ENCODE measurements at places on chromosomes 1 and 21.
A peak's percentile ranks its signal among the peaks of the same experiment; 100 is the strongest.

DNA sequence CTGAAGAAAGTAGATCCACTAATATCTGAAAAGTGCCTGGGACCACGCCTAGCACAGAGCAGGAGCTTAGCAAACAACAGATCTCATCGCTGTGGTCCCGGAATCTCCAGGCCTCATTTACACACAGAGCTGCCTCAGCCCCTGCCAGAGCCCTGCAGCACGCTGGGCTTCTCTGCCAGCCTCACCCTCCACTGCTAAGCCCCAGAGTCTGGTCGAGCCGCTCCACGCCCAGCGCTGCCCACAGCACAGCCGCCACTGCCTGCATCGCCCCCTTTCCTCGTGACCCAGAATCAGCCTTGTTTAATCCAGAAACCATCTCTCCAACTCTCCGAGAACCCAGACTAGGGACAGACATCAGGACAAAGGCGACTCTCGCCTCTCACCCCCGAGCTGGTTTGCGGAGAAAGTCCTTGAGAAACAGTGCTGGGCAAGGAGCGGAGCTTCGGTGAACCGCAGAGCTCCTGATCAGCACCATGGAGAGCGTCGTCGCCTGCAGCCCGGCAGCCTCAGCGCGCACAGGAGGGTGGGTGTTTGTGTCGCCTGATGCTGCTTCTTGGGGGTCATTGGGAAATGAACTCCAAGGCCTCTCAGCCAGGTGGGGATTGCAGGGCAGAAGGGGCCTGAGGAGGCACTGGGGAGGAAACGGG lies 145.1 kb downstream of the NPHP4 start:
- no peak for DNase-seq

DNA sequence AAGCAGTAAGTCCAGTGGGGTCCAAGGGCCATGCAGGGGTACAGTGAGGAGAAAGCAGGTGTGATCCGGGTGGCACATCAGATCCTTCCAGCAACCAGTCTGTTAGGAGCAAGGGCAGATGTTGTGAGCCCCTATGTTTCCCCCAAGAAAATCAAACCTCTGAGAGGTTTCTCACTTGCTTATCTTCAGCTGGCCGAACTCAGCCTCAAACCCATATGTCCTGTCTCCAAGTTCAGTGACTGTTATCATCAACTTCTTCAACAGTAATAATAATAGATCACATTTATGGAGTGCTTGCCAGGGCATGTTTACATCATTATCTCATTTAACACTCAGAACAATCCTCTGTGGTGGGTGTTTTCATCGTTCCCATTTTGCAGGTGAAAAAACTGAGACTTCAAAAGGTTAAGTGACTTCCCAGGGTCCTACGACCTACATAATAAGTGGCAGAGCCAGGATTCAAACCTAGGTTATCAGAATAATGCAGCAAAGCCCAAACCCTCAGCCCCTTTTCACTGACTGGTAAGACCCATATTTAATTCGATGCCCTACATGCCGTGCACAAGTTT lies 3.3 kb downstream of the CAPN2 start:
- DNase-seq, result no peak

GRCh38 chr1:106952776-106953175 lies 103.7 kb upstream of the PRMT6 start:
- no peak for DNase-seq

GRCh38 chr1:185720633-185721272 lies 13.4 kb upstream of the HMCN1 start:
- DNase-seq, result no peak

DNA sequence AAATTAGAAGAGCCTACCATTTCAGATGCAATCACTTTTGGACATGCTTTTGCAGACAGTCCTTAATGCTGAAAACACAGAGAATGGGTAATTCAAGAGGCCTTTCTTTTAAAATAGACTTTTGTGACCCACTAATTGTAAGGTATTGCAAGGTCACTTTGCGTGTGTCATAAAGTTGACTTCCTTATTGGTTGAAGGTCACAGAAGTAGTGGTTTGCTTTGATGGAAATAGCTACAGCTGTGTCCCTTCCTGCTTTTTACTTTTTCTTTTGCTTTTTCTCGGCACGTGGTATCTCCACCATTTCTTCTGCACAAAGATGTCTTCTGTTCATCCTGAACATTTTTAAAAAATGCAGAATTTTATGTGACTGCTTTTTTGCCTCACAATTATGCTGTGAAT lies 146.8 kb downstream of the DYRK1A start:
- no peak for DNase-seq

- DNase-seq, result no peak
Measured at GRCh38 chr1:34199927-34200326, 23.2 kb downstream of the C1orf94 start.

GRCh38 chr1:27428316-27429028 lies 36.0 kb downstream of the GPR3 start:
- peak; percentile 32 for DNase-seq

DNA sequence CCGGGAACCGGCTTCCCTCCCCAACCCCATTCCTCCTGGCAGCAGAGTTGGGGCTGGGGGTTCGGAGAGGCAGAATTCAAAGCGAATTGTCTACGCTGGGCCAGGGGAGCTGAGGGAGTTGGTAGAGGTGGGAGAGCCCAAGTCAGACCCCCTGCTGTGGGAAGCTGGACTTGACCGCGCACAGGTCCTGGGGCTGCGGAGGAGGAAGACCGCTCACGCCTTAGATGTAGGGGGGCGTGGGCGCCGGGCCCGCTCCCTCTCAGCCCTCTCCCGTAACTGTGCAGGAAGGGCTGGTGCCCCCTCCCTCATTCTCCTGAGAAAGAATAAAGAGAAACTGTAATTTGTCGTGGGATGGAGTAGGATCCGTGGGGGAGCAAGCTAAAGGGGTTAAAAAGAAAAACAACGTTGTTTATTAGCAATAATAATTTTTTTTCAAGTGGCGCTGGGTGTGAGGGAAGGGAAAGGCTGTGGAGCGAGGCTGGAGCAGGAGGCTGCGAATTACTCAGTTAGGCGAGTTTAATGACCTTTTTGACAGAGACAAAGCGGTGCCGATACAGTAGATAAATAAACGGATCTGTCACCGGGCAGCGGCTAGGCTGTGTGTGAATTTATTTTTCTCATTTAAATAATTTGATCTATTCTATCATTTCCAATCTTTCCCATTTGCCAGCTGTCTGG lies 838 bp upstream of the GRIK3 start:
- no peak for DNase-seq

DNA sequence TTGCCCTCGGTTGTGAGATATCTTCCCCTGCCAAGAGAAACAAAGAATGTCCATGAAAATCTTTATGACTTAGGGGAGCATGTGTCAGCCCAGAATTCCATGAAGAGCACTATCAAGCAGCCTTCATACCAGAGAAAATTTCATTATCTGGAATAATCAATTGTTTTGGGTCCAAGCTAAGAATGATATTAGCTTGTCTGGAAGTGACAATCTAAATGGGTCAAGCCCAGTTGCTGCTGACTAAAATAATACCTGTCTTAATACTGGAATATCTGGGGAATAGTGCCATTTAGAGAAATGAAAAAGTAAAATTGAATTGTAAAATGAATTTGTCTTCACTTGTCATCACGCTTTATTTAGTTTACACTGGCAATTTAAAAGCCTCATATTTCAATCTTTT lies 407.4 kb downstream of the PLA2G4A start:
- no peak for DNase-seq

DNA sequence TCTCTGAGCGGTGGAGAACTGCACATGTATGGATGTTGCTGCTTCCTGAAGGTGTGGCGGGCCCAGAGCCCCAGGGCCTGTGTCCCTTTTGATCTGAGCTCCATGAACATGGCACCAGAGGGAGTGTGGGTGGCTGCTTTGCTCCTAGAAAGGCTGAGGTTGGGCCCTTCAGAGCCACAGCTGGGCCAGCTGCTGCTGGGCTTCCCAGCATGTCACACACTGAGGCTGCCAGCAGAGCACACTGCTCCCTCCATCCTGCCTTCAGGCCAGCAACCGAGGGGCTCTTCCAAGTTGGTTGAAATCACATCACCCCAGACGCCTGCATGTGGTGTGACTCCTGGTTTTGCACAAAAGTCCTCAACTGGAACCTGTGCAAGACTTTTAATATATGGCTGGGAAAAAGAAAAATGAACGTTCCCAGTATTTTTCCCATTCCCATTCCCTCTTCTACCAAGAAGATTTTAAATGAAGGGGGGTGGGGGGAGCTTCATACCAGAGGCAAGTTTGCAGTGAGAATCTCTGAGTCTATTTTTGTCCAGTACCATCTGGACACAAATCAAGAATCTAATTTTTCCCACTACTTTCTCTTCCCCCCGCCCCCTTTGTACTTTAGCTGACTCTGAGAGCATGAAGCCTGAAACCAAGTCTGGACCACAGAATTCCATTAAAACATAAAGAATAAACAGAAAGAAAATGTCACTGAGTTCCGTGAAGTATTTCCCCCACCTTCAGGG lies 26.2 kb upstream of the NGF start:
- no peak for DNase-seq

- no peak for DNase-seq
Measured at GRCh38 chr1:3368711-3369445, 85.6 kb upstream of the ARHGEF16 start.

DNA sequence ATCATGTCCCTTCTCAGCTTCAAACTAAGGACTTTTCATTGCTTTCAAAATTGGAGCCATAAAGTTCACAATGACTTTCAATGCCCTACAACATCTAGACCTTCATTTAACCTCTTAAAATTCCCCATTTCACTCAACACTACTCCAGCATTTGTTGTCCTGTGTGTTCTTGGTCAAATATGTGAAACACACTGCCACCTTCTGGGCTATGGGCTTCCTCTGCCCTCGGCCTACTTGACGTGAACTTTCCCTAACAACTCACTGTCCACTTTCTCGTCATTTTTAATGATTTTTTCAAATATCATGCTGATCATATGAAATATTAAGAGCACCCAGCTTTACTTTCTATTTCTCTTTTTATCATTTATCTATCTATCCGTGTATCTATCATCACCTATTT lies 2018.4 kb downstream of the NCAM2 start:
- no peak for DNase-seq

- DNase-seq, result no peak
Measured at GRCh38 chr1:107124694-107125093, 16.1 kb upstream of the NTNG1 start.

DNA sequence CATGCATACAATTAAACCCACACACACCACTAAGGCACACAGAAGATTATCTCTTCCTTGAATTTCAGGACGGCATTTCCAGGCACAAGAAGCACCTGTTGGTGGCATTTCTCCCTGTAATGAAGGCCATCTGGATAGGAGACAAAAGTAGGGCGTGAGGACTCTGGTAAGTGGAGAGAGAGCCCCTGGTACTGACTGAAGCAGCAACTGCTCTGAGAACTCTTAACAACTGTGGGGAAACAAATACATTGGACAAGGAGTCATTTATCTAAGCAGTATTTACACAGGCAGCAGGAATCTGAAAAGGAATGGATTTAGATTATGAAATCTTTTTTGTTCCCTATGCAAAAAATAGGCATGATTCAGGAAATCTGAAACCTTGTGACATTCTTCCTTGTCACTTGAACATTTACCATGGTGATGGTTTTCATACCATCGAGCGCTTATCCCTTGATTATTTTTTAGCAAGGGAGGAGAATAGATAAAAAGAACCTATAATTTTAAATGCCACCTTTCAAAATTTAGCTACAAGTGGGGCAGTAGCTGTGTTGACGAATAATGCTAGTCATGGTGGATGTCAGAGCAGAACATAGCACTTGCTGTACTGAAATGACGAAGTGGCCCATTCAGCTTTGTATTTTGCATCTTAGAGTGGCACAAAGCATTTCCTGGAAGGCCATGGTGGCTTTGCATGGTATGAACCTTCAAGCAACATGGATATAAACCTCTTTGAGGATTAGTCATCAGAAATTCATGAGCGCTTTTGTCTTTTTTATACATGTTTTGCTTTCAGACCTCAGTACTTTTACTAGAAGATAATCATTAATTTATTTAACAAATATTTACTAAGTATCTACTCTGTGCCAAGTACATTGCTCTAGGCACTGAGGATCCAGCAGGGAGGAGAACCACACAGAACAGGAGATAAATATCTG lies 362.0 kb downstream of the ADGRL2 start:
- DNase-seq, result no peak

GRCh38 chr1:222284466-222284865 lies 263.4 kb downstream of the HHIPL2 start:
- DNase-seq, result no peak

- DNase-seq, result no peak
Measured at GRCh38 chr1:191839891-191840290, 318.4 kb upstream of the RGS18 start.

- DNase-seq, result peak; percentile 53
Measured at GRCh38 chr1:16013220-16013907, 4.5 kb downstream of the HSPB7 start.

DNA sequence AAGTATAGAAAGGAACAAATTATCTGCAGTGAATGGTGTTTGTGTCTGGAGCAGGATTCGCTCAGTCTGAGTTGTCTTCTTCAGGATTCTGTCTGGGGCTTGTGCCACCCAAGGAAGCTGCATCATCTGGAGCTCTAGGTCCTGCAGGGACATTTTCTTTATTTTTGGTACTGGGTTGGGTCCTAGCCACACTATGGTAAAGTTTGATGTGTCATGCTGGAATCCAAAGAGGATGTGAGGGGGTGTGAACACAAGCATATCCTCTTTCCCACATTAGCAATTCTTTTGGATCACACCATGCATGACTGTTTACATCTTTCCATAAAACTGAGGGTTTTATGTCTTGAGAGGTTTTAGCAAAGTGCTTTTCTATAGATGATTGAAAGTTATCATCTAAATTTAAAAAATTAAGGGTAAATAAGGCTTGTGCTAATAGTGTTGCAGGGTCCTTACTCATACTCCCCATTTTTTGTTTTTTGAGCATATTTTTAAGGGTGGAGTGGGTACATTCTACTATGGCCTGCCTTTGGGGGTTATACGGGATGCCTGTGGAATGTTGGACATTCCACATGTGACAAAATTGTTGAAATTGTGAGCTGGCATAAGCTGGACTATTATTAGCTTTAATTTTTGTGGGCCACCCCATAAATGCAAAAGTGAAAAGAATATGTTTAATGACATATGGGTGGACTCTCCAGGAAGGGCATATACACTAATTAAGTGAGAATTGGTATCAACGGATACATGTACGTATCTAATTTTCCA lies 152.0 kb upstream of the HMCN1 start:
- DNase-seq, result no peak

DNA sequence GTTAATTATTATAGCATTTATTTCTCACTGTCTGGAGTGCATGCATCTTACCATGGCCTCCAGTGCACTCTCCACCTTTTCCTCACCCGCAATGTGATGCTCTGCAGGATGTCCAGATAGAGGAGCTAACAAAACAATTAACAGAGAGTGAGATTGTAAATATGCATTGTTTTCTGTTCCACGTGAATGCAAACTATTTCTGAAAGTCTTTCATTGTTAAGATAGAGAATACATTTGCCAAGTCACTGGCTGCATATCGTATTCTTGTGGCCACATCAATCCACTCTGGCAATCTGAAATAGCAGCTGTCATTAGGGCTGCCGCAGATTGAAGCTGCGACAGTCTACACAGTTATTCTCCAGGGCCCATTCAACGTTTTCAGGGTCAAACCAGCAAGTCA lies 143.8 kb downstream of the DUSP10 start:
- DNase-seq, result no peak

All from activated naive CD4-positive, alpha-beta T cell treated with Interleukin-2 at 50 U/mL for 16 hours (primary cell).